ENCODE measurements at places on chromosomes 12 and 14.

- DNase-seq = no peak
Measured at GRCh38 chr14:66330916-66331315, 155.3 kb upstream of the CCDC196 start.

GRCh38 chr12:131381716-131382430, 329.0 kb upstream of the SFSWAP start:
- no peak for DNase-seq

DNA sequence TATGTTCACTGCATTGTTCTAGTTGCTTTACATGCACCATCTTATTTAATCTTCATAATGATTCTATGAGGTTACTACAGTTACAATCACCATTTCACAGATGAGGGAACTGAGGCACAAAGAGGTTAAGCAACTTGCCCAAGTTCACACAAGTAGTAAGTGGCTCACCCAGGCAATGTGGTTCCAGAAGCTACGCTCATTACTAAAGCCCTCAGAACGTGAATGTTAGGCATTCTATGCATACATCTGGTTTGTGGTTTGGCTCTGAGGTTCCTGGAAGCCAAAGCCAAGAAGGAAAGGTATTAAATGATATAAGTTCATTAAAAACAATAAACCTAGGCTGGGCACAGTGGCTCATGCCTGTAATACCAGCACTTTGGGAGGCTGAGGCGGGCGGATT, 14.4 kb upstream of the VRTN start:
- DNase-seq = no peak

DNA sequence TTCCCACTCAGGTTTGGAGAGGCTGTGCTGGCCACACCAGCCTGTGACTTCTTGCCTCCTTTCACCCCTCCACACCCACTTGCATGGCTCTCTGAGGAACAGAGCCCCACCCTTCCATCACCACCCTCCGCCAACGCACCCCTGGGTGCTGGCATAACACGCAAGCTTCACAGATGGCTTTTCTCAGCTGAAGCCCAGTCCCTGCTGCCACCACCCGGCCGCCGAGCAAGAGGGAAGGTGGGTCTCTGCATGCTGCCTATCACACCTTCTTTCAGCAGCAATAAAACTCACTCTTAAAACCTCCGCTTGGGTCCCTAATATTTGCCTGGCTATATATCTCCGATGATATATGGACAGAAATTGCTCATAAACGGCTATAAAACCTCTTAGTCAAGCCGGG, 41.6 kb downstream of the SMUG1 start:
- no peak for DNase-seq

DNA sequence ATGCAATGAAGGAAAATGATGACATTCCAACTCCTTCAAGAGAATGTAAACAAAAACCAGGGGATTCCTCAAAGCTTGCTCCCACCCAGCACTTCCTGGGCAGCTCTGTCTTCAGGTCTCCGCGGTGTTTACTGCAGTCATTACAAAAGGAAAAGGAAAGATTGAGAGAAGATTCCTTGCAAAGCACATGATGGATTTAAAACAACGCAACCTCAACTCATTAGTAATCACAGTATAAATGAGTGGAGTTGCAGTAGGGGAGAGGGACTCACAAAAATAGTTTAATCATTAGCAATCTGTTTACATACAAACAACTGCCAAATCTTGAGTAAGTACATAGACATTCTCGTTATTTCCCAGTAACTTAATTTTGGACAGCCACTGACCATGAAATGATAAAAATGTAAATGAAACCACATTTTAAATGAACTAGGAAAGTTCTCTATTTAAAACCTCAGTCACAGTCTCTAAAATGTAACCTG, 49.7 kb upstream of the OVCH1 start:
- no peak for DNase-seq

DNA sequence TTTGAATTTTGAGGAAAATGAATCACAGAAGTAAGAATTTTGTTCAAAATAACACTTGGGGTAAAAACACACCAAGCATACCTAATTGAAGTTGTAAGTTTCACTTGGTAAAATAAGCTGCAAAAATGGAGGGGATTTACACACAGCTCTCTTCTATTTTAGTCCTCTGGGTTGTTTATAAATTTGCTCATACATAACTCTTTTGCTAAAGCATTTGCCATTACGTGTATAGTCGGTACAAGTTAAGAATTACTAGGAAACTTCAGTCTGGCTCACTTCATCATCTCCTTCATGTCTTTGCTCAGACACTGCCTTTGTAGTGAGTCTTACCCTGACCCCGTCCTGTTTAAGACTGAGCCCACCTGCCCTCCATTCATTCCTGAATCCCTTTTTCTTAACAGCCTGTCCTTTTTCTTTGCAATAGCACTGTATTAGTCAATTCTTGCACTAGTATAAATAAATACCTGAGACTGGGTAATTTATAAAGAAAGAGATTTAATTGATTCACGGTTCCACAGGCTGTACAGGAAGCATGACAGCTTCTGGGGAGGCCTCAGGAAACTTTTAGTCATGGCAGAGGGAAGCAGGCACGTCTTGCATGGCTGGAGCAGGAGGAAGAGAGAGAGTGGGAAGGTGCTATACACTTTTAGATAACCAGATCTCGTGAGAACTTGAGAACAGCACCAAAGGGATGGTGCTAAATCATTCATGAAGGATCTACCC, 451.1 kb downstream of the PCNX1 start:
- no peak for DNase-seq

Data from tibial nerve (tissue), 4 donors.